Fibroblast of lung (primary cell): ENCODE measurements at places on chromosomes 5 and 9. TPM values are rescaled to one million over a fixed set of nuclear protein-coding genes. Genes with fewer than 3 reads are reported as not detected.

- DNase-seq, result peak; percentile 31
These were observed 11.7 kb downstream of the NIPAL4 start for GRCh38 chr5:157471709-157472108.

- DNase-seq, result peak; percentile 17
These were observed 1.4 kb downstream of the ANKRA2 start for GRCh38 chr5:73564018-73564417.

GRCh38 chr5:2039180-2039531, 156.4 kb upstream of the IRX4 start:
- DNase-seq, result no peak

GRCh38 chr5:168434746-168435321, 51.4 kb upstream of the RARS1 start:
- peak; percentile 81 for DNase-seq

DNA sequence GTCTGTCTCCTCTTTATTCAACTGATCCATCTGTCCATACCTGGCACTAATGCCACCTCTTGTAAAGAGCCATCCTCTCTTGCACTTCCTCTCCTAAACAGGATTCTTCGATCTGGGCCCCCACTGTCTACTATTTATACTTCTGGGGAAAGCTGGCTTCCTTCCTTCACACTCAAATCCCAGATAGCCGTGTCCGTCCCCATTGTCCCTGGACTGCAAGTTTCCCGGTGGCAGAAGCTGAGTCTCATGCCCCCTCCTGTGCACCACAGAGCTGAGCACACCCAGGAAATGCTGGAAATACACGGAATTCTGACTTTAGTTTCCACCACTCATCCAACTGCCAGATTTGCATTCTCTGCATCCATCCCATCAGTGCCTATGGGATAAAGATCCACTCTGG, 84.0 kb downstream of the MARCHF11 start:
- no peak for DNase-seq

DNA sequence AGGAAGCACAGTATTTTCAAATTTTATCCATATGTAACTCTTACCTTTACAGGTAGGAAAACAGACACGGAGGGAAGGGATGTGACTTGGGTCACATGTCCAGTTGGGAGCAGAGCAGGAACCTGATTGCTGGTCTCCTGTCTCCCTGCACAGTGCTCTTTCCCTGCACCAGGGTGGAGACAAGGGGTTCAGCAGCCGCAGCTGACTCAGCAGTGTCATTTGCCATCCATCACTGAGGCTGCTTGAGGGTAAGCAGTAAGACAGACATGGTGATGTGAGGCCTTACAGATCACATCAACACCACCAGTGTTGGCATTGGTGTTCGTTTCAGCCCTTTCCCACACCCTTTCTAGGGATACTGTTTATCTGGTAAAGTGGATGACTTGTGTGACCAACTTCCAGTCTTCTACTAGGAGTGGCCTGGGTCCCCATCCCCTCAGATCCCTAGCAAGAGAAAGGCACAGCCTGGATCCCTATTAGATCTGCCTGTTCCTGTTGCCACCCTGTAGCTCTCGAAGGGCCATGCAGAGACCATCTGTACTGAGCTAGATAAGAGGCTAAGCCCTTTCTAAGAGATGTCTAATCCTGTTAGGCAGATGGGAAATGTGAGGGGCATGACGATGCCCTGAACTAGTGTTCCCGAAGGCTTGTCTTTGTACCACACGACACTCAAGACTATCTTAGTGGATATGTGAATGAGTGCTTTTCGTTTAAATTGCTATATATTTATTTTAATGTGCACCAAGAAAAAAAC, 29.1 kb downstream of the FRMPD1 start:
- no peak for DNase-seq

DNA sequence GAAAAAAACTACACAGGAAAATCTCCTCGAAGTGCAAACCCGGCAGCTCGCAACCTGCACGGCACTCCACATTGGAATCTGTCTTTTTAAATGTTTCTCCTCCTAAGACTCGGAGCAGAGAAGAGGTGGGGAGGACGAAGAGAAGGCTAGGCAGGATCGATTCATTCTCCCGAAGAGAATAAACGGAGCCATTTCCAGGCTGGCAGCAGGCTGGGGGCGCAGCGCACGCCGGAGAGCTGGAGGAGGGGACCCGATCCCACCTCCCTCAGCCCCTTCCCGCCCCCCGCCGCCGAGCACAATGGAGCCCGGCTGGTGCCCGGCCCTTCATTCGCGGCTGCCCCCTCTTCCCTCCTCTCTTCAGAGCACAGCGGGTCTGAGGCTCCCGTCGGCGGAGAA, 628 bp downstream of the HOMER1 start:
- DNase-seq, result peak; percentile 31

- DNase-seq, result peak; percentile 72
These were observed 452.0 kb downstream of the ENC1 start for GRCh38 chr5:74188351-74189105.

DNA sequence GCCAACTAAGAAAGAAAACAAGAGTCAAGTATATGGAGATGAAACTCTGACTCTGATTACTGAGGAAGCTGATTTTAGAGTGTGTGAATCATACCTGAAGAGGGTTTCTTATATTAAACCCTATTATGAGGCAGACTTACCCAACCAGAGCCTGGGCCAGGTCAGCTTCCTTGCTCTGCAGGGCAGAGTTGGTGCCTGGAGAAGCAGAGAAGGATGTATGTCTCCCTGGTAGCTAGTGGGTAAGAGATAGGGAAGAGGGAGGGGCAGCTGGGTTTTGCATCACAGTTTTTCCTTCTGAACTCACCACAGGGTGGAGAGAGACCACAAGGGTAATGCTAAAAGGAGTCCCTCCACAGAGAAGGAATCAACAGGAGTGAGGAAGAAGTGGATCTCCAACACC, 104.1 kb downstream of the CMYA5 start:
- no peak for DNase-seq

DNA sequence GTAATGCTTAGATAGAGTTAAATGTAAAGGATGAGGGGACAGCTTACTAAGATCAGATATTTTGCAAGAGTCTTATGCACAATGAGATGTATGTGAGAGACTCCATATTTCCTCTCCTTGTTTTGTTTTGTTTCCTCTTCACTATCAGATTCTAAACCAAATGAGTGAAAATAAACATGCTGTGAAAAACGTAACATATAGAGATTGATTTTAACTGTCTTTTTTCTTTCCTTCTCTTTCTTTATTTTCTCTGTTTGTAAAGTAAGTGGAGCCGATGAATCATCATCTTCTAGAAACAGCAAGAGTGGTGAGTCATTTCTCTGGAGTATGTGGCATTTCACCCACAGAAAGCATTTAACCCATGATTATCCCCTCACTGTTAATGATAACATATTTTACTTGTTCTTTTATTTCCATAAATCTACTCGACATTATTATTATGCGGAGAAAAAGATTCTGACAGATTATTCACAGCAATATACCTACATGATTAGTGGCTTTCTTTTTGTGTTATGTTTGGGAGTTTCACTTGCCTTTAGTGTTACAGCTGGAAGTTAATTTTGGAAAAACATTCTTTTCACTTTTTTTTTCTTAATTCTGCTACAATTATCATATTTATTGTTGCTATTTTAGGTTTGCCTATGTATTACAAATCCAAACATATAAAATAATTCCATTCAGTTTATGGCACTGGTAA, 2.1 kb upstream of the ANXA1 start:
- DNase-seq, result peak; percentile 91

- DNase-seq, result no peak
These were observed 261.6 kb downstream of the BNC2 start for GRCh38 chr9:16608906-16609305.

Gene KLF4
- total RNA-seq, result 22.9 and 32.7 TPM in 2 replicates

Gene TNC
- 457 and 560 TPM in 2 replicates for total RNA-seq
